ENCODE measurements at places on chromosomes 16 and 17.

DNA sequence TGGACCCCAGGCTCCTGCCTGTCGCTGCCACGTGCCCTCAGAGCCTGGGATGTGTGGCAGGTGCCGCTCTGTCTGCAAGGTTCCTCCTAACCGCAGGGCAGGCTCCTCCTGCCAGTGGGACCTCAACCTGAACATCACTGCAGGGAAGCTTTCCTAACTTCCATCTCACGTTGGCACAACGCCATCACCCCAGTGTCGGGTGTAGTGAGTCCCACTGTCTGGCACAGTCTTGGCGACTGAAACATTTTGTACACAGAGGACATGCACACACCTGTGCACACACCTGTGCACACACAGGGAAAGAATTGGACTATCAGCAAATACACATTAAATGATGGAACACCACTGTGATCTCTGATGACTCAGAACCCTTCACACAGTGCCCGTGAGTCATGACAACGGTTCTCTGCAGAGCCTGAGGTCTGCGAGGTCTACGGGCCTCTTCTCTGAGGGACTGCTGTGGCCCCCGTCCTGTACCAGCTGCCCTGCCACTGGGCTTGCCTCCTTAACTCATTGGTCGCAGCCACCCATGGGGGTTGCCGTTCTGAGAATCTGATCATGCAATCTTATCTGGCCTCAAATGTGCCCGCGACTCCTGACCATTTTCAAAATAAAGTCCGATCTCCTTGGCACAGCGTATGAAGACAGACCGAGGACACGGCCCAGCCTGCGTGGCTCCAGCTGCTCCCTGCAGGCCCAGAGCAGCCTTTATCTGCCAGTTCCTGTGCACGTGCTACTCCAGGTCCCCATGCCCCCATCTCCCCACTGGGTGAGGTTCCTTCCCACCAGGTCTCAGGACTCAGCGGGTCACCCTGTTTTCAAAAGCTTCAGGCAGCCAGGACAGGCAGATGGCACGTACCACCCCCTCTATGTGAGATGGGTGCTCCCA, 7.6 kb downstream of the CCDC57 start:
- no peak for DNase-seq

DNA sequence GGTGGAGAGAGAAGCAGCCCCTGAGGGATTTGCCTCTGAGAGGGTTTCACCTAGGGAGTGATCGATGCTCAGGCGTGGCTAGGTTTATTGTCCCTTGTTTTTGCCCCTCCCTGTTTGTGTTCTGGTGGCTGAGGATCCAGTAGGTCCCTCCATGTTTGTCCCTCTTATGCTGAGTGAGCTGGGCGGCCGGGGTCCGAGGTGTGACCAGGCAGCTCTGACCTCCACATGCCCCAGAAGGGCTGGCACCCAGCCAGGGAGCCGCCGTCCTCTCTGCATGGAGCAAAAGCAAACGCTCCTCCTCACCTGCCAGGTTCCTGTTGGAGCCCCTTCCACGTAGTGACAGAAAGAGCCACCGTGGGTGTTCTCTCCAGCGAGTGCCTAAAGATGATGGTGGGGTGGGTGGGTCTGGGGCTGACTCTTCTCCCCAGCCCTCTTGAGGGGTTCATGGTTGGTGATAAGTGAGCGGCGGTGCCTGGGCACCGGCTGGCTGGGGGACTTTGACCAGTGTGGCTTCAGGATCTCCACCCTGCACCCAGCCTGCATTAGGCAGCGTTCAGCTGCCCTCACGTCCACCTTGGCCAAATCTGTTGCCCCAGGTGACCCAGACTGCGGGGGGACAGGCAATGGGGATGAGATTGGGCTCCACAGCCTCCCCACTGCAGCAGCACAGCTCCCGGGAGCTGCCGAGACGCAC, 14.1 kb upstream of the NUDT16L1 start:
- DNase-seq, result no peak

- no peak for DNase-seq
These were observed 17.2 kb upstream of the METRNL start for GRCh38 chr17:83062011-83062817.

- DNase-seq, result no peak
These were observed 9.8 kb downstream of the SLFN5 start for GRCh38 chr17:35252651-35253050.

- DNase-seq, result no peak
These were observed 62.6 kb downstream of the KSR1 start for GRCh38 chr17:27518545-27519521.

Measured in WTC11 (cell line).